Cardiac fibroblast (primary cell): ENCODE measurements at places on chromosomes 3 and 15.

- DNase-seq = no peak
Measured at GRCh38 chr3:147267434-147267833, 138.9 kb downstream of the ZIC4 start.

DNA sequence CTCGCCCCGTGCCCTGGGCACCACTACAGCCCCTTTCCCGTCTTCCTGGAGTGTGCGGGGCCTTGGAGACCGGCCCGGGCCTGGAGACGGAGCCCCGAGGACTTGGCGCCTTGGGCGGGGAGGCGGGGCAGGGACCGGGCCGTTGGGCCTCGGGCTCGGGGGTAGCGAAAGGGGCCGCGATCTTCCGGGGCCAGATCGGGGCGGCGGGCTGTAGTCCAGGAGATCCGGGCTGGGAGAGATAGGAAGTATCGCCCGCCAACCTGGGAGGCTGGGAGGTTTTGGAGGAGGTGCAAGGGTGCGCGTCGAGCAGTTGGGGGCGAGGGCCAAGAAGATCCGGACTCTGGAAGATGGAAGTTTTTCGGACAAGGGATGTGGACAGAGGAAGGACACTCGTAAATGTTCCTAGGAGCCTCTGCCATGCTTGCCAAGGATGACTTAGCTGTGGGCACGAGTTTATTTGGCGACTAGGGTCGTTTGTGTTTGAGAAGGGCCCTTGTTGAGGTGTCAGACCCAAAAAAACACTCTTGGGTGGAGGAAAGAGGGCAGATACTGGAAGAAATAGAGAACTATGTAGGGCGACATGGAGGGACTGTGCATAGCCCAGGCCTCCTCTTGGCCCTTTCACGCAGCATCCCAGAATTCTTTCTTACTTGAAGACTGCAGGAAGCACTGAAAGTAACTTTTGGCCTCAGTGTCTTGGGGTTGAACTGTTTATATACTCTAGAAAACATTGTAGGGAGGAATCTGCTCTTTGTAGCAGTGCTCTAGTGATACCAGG, 712 bp downstream of the RTF1 start:
- DNase-seq = peak; percentile 31

DNA sequence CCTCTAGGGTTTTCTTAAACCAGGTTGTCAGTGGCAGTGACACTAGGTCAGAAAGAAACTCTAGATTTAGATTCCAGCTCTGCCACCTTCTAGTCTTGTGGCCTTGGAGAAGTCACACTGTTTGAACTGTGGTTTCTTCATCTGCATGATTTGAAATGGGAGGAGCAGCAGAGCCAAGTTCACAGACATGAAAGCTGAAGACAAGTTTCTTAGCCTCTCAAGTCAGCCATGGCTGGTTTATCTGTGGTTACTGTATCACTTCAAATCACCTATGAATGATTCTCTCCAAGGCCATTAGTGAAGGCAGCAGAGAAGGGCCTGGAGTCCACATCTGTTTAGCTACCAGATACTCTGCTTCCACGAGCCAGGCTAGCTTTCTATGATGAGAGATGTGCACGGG, 15.6 kb downstream of the CLEC3B start:
- DNase-seq = no peak

- no peak for DNase-seq
Measured at GRCh38 chr3:181609030-181609767, 102.5 kb upstream of the SOX2 start.
